Myocyte (in vitro differentiated cells): ENCODE measurements at places on chromosomes 6 and 20. TPM values are rescaled to one million over a fixed set of nuclear protein-coding genes. Genes with fewer than 3 reads are reported as not detected.

SIRPB2 gene
- total RNA-seq = not detected in 2 replicates

ALDH8A1 gene
- 2.1 TPM in 1 of 2 replicates, not detected in the other for total RNA-seq

TREML2 gene
- total RNA-seq = not detected in 2 replicates

CST4 gene
- not detected in 2 replicates for total RNA-seq

HS3ST5 gene
- 0.36 and 0.62 TPM in 2 replicates for total RNA-seq

CASS4 gene
- 20.9 and 48.0 TPM in 2 replicates for total RNA-seq

ELMO2 gene
- total RNA-seq = 67.1 and 68.6 TPM in 2 replicates

TAAR6 gene
- total RNA-seq = not detected in 2 replicates

NT5E gene
- total RNA-seq = 29.4 and 42.7 TPM in 2 replicates

HFE gene
- total RNA-seq = 3.5 and 4.4 TPM in 2 replicates

ITPR3 gene
- 15.7 and 17.3 TPM in 2 replicates for total RNA-seq

SLC22A7 gene
- not detected in 2 replicates for total RNA-seq

CCDC170 gene
- 0.21 TPM in 1 of 2 replicates, not detected in the other for total RNA-seq

COL11A2 gene
- 0.96 and 1.9 TPM in 2 replicates for total RNA-seq

RGS17 gene
- total RNA-seq = 4.7 and 6.7 TPM in 2 replicates

IL20RA gene
- 6.4 and 6.7 TPM in 2 replicates for total RNA-seq

TSBP1 gene
- total RNA-seq = not detected in 2 replicates

ENPP1 gene
- total RNA-seq = 8.3 and 10.1 TPM in 2 replicates

COQ3 gene
- total RNA-seq = 4.1 and 5.7 TPM in 2 replicates

CBLN4 gene
- not detected in 2 replicates for total RNA-seq

C6orf141 gene
- 0.08 TPM in 1 of 2 replicates, not detected in the other for total RNA-seq

FAM83B gene
- not detected in 2 replicates for total RNA-seq

MOG gene
- not detected in 2 replicates for total RNA-seq

RPS21 gene
- 610 and 2,016 TPM in 2 replicates for total RNA-seq

FILIP1 gene
- 41.5 and 46.7 TPM in 2 replicates for total RNA-seq

HSF2 gene
- total RNA-seq = 45.7 and 48.6 TPM in 2 replicates

TAF8 gene
- 18.9 and 25.1 TPM in 2 replicates for total RNA-seq

OSBPL2 gene
- 24.5 and 30.2 TPM in 2 replicates for total RNA-seq

TPX2 gene
- 7.0 and 10.5 TPM in 2 replicates for total RNA-seq

TSPO2 gene
- total RNA-seq = not detected in 2 replicates

UNC93A gene
- not detected in 2 replicates for total RNA-seq
